Stimulated activated CD4-positive, alpha-beta T cell treated with anti-CD3 and anti-CD28 coated beads, Interleukin-1b, Interleukin-23, amount 100 ng/mL, for 1 hour (primary cell): ENCODE measurements at places on chromosomes 2 and 18.

- DNase-seq = no peak
Measured at GRCh38 chr18:69648486-69648885, 247.8 kb downstream of the DOK6 start.

GRCh38 chr2:171584001-171584400, 61.7 kb downstream of the CYBRD1 start:
- no peak for DNase-seq

DNA sequence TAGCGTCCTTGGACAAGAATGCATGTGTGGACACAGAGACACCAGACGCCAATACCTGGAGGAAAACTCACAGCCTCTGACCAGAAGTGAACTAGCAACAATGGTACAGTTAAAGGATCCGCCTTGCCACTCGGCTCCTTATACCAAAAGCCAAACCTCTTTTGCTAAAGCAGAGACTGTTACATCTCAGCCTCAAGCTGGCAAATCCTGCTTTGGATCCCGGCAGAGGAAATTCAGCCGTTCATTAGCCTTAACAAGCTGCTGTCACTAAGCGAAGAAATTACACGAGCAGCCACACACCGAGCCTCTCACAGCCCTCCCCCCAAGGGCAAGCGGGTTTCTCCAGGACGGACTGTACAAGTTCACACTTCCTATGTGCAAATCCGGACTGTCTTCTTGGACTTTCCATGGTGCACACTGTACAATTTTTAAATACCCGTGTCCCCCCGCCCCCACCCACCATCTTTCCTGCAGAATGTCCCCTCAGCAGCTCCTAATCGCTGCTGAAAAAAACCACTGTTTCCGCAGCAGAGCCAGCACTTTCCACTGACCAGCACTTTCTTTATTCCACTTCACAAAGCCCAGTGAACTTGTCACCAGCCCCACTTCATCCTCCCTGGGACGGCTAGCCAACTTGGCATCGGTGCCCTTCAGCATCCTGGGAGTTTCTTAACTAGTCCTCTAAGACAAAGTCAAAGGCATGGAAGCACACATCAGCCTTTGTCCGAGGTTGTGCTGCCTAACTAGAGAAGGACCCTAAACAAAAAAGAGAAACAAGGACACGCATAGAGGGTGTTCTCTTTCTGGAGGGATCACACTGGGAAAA, 1.5 kb downstream of the KLF7 start:
- DNase-seq = no peak

DNA sequence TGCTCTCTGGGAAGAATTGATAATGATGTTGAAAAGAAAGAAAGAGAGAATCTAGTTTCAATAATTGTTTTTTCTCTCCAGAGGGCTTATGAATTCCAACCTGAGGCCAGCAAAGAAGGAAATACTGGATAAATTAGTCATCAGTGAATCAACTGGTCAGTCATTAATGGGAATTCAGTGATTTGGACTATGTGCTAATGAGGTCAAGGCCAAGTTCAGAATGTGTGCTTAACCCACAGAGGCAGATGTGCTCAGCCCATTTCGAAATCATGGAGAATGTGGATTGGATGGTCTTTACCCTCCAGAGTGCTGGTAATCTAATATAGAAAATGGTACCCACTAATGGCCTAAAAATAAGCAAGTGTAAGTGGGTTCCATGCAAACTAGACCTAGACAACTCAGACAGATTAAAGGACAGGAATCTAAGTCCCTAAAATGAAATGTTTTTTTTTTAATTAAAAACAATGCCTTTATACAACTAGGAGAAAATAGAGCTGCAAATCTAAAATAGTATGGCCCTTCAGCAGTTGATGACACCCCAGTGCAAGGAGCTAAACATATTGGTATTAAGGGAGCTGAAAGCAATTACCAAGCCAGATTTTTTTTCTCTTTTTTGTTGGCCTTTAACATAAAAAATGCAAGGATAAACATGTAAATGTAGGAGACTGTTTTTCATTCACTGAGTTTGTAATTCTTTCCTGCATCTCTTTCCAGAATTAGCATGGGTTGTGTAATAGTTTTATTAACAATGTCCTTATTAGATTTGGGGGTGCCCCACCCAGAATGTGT, 296.9 kb downstream of the SATB2 start:
- DNase-seq = no peak

DNA sequence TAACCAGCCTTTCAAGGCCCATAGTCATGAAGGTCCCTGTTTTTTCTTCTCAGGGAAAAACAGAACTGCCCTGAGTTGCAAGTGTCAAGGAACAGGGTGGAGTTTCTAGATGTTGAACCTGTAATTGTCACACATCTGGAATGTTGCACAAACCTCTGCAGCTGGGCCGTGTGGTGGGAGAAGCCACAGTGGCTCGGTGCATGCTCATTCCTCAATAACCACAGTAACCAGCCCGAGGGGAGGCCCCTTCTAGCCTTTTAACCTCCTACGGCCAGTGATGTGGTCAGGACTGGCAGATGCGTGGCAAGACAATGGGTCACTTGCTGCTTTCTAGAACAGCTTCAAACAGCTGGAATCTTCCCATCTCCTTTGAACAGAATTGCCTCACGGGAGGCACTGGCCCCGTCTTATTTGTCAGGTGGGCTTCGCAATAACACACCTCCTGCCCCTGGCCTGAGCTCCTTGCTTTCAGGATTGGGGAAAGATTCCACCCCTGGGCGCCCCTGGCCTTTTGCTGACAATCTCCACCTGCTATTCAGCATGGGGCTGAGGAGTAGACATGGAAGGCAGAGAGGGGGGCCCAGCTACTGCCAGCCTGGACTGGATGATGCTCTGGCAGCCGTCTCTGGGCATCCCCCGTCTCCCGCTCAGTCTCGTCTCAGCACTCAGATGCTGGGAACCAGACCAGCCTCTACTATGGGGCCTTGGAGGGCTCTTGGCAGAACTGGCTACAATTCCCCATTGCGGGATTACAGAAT, 102.9 kb downstream of the KLHL29 start:
- DNase-seq = no peak

DNA sequence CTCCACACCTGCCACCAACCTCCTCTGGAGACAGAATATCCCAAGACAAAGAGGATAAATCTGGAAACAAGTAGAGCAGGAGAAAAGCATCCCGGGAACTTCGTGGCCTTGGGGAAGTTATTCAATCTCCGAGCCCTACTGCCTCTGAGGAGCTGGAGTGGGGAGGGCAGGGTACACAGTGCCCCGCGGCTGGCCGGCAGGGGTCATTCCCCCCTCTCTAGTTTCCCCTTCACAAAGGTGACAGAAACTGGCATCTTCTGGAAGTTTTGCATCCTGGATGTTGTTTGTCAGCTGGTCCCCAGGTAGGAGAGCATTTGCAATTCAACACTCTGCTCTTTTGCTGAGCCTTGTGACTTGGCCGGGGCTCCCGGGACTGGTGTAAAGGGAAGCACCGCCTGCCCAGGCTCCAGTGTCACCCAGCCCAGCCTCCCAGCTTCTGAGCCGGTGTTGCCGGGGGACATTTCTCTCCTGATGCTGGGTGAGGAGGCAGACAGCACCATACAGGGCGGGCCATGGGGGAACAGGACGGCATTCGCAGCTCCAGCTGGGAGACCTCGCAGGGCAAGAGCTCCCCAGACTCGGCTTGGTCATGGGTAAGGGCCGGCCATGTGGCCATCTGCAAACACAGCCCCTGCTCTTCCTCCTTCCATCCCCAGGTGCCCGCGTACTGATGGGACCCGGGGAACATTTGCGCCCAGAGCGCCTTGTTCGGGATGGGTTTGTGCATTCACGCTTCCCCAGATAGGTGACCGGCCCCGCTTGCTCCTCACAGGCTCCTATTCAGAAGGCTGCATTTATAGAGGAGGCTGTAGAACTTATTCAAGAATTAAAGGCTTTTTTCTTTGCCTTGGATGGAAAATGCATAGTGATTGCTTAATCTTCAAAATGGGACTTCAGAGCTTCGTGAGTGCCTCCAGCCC, 7.4 kb upstream of the NTSR2 start:
- DNase-seq = no peak

DNA sequence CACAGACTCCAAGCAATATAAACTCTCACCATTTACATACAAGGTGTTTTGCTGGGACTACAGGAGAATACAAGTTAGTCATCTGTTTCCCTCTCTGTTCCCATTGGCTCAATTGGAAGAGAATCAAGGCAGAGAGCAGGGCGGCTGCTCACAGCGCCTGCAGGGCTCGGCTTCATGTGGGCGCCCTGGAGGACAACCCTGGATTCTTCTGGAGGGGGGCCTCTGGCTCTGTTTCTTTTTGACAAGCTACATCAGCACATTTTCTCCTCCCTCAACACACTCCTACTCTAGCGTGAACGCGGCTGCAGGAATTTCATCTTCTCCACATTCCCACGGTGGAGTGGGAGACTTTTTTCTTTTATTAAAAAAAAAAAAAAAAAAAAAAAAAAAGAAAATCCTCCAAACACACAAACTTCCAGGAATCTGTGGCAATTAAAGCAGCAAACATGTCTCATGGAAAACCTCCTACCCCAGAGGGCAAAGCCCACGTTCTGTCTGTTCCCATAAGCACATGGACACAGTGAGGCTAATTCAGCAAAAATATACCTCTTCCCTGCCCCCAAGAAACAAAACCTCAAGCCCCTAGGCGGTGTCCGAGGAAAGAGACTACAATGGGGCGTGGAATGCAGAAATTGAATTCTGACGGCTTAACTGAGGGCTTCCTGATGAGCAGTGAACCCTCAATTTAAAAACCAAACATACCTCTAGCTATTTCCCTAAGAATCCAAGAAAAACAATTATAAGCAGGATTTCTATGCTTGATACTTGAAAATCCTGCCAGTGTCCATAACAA, 50.6 kb downstream of the PARD6G start:
- DNase-seq = no peak

DNA sequence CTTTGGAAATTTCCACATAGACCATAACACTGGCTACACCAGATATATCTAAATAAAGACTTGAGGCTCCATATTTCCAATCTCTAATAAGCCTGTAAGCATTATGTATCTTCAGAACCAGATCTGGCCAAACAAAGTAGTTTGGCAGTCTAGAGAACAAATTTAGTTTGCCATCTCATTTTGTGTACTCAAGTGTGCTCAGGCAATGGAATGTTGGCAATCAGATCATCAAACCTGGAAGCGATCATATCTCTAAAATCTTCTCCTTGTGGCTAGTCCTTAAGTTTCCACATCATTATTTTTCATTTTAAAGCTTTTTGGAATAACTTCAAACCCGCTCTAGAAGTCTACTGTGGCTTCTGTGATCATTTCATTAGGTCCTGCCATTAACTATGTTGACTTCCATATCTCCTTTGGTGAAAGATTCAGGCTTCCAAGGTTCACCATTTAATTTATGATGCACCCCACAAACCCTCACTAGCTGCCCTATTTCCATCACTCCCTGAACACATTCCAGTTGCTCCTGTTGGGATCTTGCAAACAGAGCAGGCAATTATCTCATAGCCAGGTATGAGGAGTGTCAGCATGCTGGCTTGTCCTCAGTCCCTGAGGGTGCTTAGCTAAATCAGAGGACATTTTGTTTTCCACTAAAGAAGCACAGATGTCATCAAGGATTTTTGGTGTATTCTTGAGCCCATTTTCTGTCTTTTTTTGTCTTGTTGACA, 46.2 kb downstream of the WDR75 start:
- no peak for DNase-seq

GRCh38 chr2:233850745-233851144, 3.6 kb downstream of the HJURP start:
- DNase-seq = no peak

DNA sequence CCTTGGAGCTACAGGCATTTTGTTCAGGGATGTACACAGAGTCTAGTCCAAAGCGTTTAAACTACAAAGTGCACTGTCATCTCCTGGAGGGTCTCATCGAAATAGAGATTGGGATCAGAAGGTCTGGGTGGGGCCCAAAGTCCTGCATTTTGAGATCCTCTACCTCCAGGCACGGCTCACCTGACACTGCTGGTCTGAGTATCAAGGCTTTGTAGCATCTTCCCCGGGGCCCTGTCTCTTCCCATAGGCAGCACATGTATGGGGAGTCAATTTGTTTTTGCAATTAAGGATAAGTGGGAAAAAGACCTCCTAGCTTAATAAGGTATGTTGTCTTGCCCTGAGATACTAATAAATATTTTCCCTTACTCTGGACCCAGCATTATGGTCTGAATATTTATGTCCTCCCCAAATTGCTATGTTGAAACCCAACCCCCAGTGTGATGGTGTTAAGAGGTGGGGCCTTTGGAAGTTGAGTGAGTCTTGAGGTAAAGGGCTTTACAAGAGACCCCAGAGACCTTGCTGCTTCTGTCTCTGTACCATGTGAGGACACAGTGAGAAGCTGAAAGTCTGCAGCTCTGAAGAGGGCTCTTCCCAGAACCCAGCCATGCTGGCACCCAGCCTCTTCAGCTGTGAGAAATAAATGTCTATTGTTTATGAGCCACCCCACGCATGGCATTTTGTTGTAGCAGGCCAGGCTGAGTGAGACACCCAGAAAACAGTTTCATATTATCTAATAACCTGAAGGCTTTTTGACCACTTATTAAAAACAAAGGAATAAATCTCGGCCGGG, 258.7 kb upstream of the HS6ST1 start:
- no peak for DNase-seq

DNA sequence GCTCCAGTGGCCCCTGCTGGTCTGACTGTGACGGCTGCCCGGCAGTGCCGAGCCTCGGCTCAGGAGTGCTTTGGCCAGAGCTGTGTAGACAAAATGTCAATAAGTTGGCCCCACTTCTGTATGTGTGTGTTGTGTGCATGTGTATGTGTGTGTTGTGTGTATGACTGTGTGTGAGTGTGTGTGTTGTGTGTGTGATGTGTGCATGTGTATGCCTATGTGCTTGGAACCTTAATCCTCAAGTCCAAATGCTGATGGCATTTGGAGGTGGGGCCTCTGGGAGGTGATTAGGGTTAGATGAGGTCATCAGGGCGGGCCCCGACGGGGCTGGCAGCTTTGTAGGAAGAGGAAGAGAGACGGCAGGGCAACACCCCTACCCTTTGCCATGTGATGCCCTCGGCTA, 269.0 kb downstream of the DCDC2C start:
- DNase-seq = no peak

DNA sequence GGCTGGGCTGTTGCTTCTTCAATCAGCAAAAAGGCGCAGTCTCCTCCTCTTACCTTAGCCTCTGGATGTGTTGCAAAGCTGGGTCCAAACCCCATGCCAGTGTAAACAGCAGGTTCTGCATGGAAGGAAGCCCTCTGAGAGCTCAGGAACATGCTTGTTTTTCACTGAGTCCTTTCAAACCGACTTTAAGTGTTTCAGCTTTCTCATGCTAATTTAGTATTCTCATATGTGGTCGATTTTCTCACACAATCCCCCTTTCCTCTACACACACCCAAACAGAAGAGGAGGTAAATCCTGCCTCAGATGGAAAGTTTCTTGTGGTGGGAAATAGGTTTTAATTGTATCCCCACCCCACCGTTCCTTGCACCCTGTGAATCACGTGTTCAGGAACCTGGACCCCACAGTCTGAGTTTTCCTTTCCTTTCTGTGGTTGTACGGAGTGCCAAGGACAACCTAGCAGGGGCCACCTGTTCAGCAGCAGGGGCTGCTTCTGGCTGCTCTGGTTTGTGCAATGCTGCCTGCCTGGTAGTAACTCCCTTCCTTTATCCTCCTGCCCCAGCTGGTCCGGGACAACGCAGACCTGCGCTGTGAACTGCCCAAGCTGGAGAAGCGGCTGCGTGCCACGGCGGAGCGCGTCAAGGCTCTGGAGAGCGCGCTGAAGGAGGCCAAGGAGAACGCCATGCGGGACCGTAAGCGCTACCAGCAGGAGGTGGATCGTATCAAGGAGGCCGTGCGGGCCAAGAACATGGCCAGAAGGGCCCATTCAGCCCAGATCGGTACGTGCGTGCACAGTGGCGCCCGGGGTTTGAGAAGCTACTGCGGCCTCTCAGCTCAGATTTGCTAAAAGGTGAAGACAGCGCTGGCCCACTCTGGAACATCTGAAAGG, 28.7 kb upstream of the LYPD6B start:
- DNase-seq = no peak

GRCh38 chr2:114108249-114108648, 218.4 kb downstream of the ACTR3 start:
- DNase-seq = no peak
